ENCODE measurements at places on chromosomes 16 and 17.

DNA sequence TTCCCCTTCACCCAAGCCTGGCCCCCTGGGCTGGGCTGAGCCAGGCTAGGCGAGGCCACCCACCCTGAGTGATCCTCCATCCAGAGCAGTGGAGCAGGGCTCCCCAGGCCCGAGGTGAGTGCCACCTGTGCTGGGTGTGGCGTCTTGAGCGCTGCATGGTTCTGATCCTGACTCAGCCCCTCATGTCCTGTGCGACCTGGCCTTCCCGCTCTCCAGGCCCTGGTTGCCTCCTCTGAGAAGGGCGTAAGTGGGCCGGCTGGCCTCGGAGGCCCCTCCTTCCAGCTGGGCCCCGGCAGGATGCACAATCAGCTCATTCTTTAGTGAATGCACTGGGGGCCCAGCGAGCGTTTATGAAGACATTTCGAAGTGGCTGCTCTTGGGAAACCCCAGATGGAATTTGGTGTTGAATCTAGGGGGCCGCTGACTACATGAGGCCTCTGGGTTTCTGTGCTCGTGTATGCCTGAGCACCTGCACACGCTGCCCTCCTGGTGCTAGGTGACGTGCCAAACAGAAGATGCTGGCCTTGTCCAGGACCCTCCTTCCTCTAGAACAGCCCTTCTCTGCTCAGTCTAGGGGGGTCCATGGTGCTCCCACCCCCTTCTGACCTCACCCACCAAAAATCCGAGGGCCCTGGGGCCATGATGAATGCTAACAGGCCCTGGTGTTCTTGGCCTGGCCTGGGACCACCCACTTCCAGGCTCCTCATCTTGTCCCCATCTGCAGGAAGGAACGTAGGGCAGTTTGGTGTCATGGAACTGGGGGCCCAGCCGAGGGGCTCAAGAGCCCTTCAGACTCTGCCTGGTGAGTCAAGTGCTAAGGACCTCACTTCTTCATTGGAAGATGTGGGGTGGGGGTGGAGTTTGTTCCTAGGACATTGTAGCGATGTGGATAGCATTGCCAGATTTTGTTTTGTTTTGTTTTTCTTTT, 3.6 kb upstream of the TMEM92 start:
- no peak for DNase-seq

GRCh38 chr17:27949304-27949703, 56.1 kb upstream of the LYRM9 start:
- no peak for DNase-seq

DNA sequence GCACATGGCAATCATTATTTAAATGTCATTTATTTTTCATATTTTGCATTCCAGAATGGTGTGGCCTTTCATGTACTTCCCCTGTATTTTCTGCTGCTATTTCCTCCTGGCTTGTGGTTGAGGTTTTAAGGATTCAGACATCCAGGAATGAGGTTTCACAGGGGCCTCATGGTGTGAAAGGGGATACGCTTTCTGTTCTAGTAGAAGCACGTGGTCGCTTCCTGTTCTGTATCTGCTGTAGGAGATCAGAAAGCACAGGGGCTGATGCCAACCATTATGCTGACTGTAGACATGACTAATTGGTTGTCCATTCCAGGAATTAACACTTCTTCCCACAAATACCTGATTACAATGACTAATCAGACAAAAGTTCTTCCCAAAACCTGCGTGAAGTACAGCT, 405.9 kb downstream of the SHISA9 start:
- DNase-seq: no peak

DNA sequence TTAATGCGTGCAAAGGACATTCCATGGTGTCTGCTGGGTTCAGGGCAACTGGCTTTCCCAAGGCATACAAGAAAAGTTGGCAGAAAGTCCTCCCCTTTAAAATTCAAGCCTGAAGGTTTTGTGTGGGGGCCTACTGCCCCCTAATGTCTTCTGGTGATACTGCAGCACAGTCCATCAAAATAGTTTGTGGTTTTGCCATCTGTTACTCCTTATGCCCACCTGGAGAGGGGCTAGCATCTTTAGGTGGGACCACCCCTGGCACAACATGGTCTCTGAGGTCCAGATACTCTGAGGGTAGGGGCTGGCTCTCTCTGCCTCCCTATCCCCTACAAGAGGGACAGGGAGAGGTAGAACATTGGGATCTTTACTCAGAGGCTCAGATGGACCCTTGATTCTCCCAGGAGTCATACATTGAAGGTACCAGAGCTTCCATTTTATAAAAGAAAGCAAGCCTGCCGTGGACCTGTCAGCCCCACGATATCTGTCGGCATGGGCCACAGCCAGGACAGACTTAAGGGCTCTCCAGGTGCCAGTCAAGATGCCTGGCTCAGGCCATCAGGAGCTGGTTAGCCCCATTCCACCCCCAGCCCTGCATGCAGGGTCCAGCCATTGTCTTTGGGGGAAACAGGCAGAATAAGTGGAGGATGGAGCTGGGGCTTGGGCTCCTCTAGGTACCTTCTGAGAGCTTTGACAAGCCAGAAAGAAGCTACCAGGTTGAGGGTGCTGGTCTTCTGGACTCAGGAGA, 6.3 kb downstream of the ESRP2 start:
- DNase-seq: no peak

DNA sequence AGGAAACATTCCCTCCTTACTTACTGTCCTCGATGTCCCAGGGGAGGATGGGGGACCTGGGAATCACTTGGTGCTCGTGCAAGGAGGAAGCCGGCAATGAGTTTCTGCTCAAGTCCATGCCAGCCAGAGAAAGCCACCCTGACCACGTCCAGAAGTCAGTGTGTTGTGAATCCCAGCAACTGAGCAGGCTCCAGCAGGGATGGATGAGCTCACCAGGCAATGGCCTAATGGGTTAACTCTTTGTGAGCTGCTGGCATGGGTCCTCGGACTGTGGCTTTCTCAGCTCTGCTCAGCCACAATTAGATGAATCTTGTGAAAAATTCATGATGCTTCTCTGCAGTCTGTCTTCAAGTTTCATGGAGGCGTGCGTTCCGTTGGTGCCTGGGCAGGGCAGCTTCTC, at the start of gene PIRT:
PIRT (minus strand) TSS at position 167 of the 400 bp plus-strand sequence. CDS start 12,442 bp downstream, outside the sequence.
- no peak for DNase-seq

GRCh38 chr17:7347630-7348477, 4.1 kb upstream of the KCTD11 start:
- no peak for DNase-seq

- no peak for DNase-seq
Measured at GRCh38 chr16:24890746-24891145, 45.0 kb downstream of the SLC5A11 start.

- no peak for DNase-seq
Measured at GRCh38 chr17:40510328-40510648, 8.9 kb upstream of the TNS4 start.

- no peak for DNase-seq
Measured at GRCh38 chr16:35585411-35585810, 2126.0 kb downstream of the TP53TG3F start.

DNA sequence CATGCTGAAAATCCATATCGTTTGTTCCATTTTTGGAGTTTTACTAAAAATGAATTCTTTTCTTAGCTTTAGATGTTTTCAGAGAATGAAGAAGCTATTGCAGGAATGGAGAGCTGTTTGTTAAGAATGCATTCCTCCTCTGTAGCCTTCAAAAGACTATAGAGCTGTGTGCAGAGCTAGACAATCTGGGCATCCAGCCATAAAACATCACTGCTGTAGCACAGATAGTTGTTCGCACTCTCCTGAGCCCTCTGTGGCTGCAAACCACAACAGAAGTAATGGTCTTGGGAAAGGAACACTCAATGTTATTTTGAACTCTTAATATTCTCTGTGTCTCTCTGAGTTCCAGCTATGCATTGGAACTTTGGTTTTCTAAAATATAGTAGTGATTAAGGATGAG, 4.9 kb downstream of the TNRC6C start:
- DNase-seq: peak; percentile 29

DNA sequence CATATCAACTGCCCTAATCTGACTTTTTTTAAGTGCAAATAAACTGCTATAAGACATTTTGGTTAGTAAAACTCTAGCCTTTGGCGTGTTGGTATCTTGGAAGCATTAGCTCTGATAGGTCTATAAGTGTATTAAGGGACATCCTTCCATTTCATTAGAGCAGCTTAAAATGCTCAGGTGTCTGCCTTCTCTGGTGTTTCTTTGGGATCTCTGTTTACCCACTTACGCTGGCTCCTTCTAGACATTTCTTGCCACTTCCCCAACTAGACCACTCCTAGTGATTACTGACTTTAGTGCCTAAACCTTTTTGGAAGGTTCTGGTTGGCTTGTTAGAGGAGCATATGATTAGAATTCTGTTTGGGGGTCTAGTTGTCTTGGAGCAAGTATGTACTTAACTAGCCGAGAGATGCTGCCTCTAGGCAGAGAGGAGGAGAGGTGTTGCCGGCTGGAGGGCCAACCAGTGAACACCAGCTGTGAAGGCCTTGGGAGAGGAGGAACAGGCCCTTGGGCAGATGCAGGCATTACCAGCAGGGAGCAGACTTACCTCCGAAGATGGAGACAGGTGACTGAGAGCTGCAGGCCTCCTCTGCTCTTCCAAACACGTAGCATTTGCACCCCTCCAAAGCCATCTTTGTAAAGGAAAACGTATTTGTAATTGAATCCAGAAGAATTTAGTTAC, 15.2 kb upstream of the CLEC18C start:
- no peak for DNase-seq

GRCh38 chr16:66842765-66843164, 1.4 kb upstream of the CA7 start:
- DNase-seq: no peak

GRCh38 chr16:50365791-50366575, 2.8 kb downstream of the BRD7 start:
- no peak for DNase-seq

GRCh38 chr17:3798273-3799180, 2.5 kb downstream of the ITGAE start:
- DNase-seq: no peak

DNA sequence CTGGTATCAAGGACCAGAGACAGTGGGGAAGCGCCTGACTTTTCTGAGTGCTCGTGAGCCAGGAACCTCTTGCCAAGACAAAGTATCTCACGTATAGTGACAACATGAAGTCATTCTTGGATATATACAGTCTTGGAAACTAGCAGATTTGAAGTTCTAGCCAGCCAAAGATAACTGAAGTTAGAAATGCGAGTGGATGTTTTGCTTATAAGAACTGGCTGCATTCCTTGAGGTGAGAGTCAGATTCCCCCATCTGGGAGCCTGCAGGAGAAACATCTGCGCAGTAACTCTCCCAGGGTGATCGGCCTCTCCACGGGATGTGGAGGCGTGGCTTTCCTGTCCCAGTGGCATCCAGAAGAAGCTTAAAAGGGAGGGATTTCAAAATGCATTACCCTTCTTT, 89.8 kb downstream of the SHISA6 start:
- no peak for DNase-seq

DNA sequence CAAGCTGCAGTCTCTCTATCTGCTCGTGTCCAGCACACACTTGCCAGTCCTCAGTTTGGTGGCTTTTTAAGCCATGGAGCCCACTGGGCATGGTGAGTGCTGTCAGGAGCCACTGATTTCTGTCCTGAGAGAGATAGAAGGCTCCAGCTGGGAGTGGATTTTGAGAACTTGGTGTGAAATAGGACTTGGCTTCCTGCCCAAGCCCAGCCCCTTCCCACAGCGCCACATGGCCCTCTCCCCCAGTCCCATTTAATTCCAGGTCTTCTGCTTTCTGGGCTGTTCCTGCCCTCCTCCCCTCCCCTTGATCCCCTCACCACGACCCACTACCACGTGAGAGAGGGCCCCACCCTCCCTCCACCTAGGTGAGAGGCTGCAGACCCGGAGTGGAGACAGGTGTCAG, 14.4 kb upstream of the ABCC3 start:
- DNase-seq: no peak

GRCh38 chr16:85308611-85309540, 196.6 kb upstream of the CIBAR2 start:
- no peak for DNase-seq

- no peak for DNase-seq
Measured at GRCh38 chr17:31554930-31555329, 163.5 kb downstream of the RAB11FIP4 start.

DNA sequence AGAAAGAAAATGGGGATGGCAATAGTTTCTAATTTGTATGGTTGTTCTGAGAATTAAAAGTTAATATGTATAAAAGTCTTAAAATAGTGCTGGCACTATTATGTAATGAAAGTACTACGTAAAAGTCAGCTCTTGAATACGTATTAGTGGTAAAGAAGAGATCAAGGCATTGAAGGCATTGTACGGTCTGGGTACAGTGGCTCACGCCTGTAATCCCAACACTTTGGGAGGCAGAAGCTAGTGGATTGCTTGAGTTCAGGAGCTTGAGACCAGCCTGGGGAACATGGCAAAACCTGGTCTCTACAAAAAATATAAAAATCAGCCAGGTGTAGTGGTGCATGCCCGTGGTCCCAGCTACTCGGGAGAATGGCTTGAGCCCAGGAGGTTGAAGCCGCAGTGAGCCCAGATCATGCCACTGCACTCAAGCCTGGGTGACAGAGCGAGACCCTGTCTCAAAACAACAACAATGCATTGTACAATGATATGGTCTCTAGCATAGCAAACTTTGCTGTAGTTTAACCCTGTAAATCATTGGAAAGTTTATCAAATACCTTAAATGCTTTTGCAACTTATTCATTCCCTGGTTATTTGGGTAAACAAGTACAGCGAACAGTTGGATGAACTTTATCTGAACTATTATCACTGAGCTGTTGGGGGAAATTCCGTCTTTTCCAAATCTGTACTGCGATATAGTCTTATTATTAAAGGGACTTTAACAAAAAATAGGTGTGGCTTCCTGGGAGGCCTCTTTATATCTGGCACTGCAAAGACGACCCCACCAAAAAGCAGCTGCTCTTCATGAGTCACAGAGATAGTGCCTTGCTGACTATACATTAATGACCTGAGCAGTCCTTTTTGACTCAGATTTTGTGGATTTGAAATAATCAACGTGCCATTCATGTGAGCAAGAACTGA, 73.6 kb downstream of the GPRC5B start:
- no peak for DNase-seq

GRCh38 chr17:59124665-59125064, 18.0 kb upstream of the TRIM37 start:
- DNase-seq: no peak

DNA sequence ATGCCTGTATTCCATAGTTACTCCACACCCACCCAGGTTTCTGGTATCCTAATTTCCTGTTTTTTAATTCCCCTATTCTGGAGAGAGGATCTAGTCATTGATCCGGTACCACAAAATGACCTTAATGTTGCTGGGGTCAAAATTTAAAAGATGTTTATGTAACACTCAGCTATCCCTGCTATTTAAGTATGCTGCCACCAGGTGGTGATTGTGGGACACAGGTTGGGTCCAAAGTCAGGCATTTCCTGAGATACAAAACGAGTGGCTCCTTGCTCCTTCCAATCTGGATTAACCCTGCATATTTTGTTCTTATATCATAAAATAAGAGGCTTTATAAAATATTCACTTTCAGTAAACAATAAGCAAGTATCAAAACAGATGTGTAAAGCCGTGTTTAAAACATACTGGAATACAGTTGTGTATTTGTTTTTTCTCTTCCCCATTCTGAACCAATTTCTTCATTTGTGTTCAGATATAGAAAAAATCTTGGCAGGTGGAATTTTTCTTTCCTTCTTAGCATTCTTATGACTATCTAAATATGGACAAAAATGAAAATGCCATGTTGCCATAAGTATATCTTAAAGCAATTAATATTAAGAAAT, 16.3 kb downstream of the HS3ST4 start:
- DNase-seq: no peak

All from activated CD8-positive, alpha-beta memory T cell treated with anti-CD3 and anti-CD28 coated beads for 1 hour (primary cell).